NB4 (cell line): ENCODE measurements at places on chromosomes 3 and 15.

DNA sequence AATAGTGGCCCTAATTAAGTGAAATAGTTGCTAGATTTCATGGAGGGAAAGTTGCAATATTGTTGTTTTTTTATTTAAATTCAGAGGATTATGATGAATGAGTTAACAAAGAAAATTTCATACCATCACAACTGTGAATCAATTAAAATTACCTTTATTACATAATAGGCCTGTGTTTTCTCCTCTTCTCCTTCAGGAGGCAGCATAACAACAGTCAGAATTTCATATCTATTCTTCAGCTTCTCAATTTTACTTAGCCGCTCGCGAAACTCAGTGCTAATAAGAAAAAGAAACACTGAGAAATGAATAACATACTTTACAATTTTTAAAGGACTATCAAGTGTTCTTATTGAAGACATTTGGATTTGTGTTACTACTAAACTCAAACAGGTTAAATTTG is 29.4 kb downstream of the TTC14 start:
- no peak for DNase-seq

GRCh38 chr3:58111513-58112184 is 99.1 kb downstream of the DNASE1L3 start:
- no peak for DNase-seq

- DNase-seq = no peak
Measured at GRCh38 chr3:34758630-34759261, 880.6 kb upstream of the ARPP21 start.

DNA sequence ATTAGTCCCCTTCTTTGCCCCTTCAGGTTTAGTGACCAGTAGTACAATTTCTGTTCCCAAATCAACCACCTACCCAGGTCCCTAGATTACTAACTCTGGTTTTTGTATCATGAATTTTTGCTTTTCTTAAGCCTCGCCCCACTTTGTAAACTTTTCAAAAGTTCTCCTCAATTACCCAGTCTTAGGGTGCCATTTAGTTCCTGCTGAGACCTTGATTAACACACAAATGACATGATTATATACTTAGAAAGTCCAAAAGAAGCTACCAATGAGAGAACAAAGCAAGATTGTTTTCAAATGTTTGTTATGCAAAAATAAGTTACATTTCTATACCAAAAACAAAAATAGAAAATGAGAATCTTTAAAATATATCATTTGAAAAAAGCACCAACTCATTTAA is 594.4 kb downstream of the SQOR start:
- no peak for DNase-seq

DNA sequence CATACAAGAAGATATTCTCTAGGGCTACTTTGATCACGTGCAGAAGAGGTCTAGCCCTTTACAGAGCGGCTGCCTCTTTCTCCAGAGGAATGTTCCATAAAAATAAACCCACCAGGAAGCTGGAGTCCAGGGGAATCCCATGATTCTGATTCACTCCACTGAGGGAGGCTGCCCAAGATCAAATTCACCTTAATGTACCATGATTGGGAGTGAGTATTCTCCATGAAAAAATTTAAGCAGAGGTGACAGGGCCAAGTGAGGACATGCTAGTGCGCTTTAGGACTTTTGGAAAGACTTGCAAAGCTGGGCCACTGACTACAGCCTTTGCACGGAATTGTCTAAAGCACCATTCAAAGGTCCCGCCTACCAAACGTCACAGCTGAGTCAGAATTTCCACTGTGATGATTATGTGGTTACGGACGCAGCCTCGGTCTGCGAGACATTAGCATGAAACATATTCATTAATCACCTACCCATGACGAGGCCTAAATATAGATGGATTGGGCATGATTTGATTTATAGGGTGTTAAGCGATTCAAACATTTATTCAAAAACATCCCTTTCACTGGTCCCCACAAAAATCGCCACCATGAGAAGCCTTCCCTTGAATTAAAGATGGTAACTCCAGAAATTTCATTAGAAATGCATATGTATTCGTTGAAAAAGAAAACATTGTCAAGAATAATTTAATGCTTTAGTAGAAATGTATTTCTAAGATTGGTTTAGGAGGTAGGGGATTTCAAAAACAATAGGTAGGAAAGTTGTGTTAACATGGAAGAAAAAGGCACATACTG is 152.6 kb downstream of the GREM1 start:
- DNase-seq = no peak

- no peak for DNase-seq
Measured at GRCh38 chr3:69433969-69434325, 48.1 kb upstream of the FRMD4B start.

GRCh38 chr15:25192651-25193050 is 237.9 kb downstream of the SNRPN start:
- DNase-seq = no peak

- DNase-seq = peak; percentile 54
Measured at GRCh38 chr15:85702321-85703101, 92.2 kb downstream of the KLHL25 start.

- no peak for DNase-seq
Measured at GRCh38 chr3:37924453-37924852, 62.8 kb downstream of the CTDSPL start.

DNA sequence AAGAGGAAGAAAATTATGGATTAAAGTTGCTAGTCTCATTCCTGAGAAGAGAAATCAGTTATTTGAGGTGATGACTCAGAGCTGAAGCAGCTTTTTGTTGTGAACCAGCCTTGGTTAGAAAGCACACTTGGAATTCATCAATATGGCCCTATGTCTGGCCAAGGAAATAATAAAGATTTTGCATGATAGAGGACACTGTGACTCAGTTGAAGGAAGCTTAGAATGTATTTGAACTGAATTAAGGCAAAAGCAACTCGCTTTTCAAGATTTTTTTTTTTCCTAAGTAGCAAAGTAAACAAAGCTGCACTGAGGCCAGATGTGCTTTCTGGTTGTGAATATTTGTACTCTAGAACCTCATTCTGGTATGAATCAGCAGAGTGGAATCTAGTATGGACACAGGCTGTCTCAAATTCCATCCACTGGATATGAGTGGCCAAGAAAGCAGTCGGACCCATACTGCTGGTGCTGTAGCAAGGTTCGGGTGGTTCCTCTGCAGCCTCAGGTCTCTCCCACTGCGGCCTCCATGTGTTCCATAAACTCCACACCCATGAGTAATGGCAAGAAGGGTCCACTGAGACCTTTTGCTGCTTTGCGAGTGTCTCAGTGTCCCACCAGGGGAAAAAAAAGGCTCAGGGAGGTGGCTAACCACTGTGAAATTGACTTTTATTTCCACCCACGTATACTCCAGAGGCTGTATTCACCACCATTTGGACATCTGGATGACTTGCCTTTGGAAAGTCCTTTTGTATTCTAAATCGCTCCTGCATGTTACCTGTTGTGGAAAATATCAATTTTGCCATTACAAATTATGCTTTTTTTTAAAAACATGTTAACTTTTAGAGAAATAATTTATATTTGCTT is 53.1 kb downstream of the TGFBR2 start:
- peak; percentile 49 for DNase-seq

DNA sequence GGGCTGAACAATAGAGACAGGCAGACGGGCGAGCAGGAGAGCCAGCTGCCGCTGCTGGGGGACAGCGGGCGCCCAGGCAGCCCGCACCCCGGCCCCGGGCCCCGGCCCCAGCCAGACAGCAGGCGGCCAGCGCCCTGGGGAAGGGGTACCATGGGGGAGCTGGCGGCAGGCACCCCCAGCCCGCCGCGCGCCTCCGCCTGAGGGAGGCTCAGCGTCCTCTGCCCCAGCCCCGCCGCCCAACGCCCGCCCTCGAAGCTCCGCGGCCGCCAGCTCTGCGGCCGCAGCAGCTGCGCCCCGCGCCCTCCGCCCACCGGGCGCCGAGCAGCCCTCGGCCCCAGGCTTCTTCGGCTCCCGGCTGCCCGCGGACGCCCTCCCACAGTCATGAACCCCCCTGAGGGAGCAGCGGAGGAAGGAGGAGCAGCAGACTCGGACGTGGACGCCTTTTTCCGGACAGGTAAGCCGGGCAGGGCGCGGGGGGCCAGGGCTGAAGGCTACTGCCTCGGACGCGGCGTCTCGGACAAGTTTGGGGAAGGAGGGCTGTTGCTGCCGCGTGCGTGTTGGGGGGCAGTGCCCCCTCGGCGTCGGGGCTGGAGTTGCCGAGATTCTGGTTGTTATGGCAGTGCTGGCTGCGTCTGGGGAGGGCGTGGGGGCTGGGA is 41.6 kb upstream of the ROPN1 start:
- DNase-seq = no peak

- DNase-seq = no peak
Measured at GRCh38 chr3:126039870-126040269, 44.1 kb downstream of the SLC41A3 start.

GRCh38 chr3:46433841-46434240 is 26.8 kb downstream of the CCRL2 start:
- no peak for DNase-seq

DNA sequence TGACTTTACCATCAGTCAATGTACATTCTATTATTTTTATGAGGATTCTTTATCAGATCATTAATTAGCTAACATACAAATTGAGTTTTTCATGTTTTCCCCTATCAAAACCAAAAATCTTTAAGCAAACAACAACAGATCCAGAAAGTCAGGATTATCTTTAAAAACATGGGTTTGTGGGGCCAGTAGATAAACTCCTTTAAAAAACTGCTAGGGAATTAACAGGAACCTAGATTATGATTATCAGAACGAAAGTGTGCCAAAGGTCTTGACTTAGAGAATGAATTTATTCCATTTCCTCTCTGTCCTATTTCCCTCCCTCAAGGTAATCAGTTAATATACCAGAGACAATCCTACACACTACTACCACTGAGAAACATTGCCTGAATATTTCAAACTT is 13.2 kb upstream of the CCDC13 start:
- DNase-seq = no peak

DNA sequence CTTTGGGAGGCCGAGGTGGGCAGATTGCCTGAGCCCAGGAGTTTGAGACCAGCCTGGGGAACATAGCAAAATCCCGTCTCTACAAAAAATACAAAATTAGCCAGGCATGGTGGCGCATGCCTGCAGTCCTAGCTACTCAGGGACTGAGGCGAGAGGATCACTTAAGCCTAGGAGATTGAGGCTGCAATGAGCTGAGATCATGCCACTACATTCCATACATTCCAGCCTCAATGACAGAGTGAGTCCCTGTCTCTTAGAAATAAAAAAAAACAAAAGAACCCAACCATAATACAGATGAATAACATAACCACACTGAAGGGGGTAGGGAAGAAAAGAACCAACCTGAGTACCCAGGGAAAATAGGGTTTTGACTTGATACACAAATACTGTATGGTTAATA is 19.7 kb upstream of the CGNL1 start:
- DNase-seq = no peak

DNA sequence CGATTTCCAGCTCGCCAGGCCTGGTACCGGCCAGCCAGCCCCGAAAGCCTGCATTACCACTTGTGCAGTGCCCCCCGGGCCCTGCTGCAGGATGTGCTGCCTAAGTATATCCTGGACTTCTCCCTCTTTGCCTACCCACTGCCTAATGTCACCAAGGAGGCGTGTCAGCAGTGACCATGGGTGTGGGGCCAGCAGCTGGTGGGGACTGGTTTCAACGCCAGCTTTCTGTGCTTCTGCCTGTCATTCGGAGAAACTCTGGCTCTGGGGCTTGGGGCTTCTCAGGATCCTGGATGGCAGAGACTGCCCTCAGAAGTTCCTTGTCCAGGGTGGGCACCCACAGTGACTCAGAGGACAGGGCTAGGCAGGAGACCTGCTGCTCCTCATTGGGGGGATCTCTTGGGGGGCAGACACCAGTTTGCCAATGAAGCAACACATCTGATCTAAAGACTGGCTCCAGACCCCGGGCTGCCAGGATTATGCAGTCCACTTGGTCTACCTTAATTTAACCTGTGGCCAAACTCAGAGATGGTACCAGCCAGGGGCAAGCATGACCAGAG is 1.5 kb downstream of the CHST14 start:
- no peak for DNase-seq

DNA sequence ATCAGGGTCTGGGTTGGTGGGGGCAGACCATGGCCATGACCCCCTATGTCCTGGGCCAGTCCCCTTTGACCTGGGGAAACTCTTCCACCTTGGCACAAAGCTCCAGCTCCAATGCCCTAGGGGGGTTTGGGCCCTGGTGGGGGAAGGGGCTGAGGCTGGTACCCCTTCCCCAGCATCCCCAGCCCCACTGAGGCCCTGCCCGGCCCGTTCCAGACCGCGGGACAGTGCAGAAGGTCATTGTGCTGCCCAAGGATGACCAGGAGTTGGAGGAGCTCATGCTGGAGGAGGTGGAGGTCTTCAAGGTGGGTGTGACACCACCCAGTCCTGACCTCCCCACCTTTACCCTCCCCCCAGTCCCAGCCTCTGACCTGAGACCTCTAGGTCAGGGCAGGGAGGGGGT is 6.2 kb upstream of the GNAT1 start:
- DNase-seq = no peak

DNA sequence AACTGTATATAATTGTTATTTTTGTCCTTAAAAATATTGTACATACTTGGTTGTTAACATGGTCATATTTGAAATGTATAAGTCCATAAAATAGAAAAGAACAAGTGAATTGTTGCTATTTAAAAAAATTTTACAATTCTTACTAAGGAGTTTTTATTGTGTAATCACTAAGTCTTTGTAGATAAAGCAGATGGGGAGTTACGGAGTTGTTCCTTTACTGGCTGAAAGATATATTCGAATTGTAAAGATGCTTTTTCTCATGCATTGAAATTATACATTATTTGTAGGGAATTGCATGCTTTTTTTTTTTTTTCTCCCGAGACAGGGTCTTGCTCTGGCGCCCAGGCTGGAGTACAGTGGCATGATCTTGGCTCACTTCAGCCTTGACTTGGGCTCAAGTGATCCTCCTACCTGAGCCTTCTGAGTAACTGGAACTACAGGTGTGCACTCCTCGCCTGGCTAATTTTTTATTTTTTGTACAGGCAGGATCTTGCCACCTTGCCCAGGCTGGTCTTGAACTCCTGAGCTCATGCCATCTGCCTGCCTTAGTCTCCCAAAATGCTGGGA is 10.7 kb downstream of the NFKBIZ start:
- no peak for DNase-seq

GRCh38 chr3:50466177-50466576 is 37.3 kb downstream of the CACNA2D2 start:
- no peak for DNase-seq

GRCh38 chr15:28903555-28903954 is 17.8 kb downstream of the APBA2 start:
- DNase-seq = peak; percentile 27

- no peak for DNase-seq
Measured at GRCh38 chr3:31275038-31275572, 257.6 kb upstream of the STT3B start.

GRCh38 chr3:64097920-64098319 is 74.6 kb upstream of the PSMD6 start:
- no peak for DNase-seq

GRCh38 chr15:69486481-69487110 is 34.0 kb downstream of the RPLP1 start:
- no peak for DNase-seq

- no peak for DNase-seq
Measured at GRCh38 chr3:149736175-149736952, 15.9 kb downstream of the COMMD2 start.

- no peak for DNase-seq
Measured at GRCh38 chr3:178291574-178292370, 244.5 kb upstream of the KCNMB2 start.

DNA sequence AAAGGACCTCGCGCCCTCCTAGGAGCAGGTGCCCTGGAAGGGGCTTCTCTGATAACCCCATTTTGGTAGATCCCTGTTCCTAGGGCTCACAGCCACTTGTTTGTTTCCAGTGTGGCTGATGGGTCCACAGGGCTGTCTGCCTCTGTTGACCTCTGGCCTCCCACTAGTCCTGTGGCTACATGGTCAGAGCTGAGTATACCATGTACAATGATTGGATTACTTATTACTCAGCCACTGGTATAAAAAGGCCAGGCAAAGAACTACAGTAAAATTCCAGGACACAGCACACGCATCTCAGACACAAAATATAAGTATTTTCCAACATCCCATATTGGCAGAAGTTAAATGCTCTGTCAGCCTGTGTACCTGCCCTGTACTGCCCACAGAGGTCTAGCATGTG is 277.3 kb downstream of the GABRG3 start:
- DNase-seq = no peak
